ENCODE measurements at places on chromosomes 3 and 15.

- no peak for DNase-seq
Measured at GRCh38 chr3:64645243-64645642, 42.6 kb downstream of the ADAMTS9 start.

GRCh38 chr3:185979721-185980121, 41.9 kb upstream of the TRA2B start:
- DNase-seq = no peak

DNA sequence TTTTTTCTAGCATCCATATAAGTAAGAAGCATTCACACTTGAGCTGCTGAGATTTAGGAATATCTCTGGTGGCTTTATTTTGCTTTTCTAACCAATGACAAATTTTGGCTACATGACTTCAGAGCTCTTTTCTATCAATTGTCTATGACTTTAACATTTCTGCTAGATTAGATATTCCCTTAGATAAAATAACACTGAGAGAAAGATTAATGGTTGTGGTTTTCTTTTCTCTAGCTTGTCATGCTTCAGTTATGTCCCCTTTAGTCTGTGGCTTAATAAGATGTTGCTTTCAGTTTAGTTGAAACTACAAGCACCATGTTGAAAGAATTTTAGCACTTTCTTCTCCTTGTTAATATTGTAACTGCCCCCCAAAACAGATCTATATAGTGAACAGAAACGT, 665.6 kb upstream of the CCDC54 start:
- DNase-seq = no peak

- DNase-seq = no peak
Measured at GRCh38 chr15:61888074-61888780, 172.0 kb downstream of the VPS13C start.

GRCh38 chr3:141930801-141931200, 54.4 kb downstream of the ATP1B3 start:
- DNase-seq = no peak

- no peak for DNase-seq
Measured at GRCh38 chr3:172154768-172155664, 115.6 kb downstream of the FNDC3B start.

- no peak for DNase-seq
Measured at GRCh38 chr3:80285388-80285787, 517.6 kb upstream of the ROBO1 start.

GRCh38 chr3:19013879-19014278, 134.4 kb upstream of the KCNH8 start:
- DNase-seq = no peak

- no peak for DNase-seq
Measured at GRCh38 chr3:10504171-10505049, 976 bp downstream of the ATP2B2 start.
